ENCODE measurements at places on chromosomes 7 and 10.

DNA sequence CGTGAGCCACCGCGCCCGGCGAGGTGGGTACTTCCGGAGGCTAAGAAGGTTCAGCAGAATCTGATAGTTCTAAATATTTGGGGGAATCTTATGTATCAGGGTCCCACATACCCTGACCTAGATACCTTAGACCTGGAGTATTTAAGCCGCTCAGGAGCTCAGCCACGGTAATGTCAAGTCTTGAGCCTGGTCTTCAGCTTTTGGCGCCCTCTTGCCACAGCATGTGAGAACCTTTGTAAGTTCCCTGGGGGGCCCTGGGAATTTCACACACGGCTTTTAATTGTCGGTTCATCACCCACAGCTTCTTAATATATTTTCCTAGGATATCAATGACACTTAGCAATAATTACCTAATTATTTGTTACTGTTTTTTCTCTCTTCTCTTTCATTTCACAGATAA, 324.3 kb upstream of the GALNT17 start:
- DNase-seq, result no peak

DNA sequence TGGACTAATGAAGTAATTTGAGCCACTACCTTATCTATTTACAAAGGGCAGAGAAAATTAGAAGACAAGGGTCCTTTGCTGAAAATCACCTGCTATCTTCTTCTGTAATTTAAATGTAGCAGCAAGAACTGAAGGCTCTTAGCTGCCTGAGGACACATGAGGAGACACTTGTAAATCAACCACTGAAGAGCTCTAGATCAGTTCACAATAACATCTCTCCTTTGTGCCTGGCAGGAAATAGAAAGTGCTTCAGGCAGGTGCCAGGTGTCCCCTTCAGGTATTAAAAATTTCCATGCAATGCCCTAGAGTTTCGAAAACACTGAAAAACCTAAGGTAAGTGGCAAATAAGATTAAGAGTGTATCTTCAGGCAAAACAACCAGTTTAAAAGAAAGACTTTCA, 474.6 kb downstream of the GRM8 start:
- DNase-seq, result no peak

GRCh38 chr10:3415038-3415736, 242.6 kb upstream of the PITRM1 start:
- DNase-seq, result no peak

DNA sequence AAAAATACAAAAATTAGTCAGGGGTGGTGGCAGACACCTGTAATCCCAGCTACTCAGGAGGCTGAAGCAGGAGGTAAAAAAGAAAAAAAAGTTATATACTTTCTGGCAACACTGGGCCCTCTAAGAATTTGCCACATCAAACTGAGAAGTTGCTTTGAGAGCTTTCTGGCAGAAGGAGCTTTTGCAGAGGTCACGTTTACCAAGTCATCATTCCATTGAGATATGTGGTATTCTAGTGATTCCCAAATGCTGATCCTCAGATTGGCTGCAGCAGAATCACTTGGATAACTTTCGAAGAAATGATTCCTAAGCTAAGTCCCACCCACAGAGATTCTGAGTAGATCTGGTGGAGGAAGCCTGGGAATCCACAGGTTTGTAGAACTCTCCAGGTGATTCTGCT, 80.5 kb downstream of the ADAM22 start:
- DNase-seq, result no peak

GRCh38 chr7:133641436-133641835, 388.6 kb downstream of the EXOC4 start:
- no peak for DNase-seq

Measured in activated CD8-positive, alpha-beta memory T cell treated with anti-CD3 and anti-CD28 coated beads for 1 hour (primary cell).